ENCODE measurements at places on chromosomes 5 and 9.

GRCh38 chr9:36788534-36788933 is 215.8 kb downstream of the MELK start:
- no peak for DNase-seq

- DNase-seq, result no peak
Measured at GRCh38 chr5:61993295-61993927, 312.6 kb upstream of the KIF2A start.

DNA sequence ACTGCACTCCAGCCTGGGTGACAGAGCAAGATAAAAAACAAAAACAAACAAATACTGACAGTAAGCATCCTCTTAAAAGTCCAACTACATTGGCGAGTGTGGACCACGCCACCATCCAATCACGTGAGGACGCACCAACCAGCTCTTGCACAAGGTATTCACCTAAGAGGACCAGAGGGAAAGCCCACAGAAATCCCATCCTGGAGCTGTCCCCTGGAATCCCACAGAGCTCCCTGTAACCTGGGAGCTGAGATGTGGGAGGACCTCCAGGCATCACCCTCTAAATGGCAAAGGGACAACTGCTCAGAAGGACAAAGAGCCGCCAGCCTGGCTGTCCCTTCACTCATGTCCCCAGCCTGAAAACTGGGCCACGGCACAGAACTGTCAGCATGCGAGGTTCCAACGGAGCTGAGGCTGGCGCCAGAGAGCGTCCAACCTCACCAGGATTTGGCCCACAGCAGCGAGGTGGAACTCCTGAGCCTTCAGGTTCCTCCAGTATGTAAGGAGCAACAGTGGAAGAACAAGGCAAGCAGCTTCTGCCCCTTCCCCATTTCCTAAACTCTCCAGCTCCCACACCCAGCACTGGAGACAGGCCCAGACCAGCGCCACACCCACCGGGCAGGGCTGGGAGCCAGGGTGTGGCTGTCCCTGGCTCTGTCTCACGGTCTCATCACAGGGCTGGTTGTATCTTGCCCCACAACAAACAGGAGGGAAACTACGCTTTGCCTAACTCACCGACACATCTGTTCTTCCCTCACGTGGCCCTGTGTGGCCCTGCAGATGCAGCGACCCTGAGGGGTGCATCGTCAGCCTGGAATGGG is 15.2 kb downstream of the IPPK start:
- peak; percentile 18 for DNase-seq

- DNase-seq, result peak; percentile 29
Measured at GRCh38 chr5:110354311-110354710, 372.2 kb downstream of the TMEM232 start.

DNA sequence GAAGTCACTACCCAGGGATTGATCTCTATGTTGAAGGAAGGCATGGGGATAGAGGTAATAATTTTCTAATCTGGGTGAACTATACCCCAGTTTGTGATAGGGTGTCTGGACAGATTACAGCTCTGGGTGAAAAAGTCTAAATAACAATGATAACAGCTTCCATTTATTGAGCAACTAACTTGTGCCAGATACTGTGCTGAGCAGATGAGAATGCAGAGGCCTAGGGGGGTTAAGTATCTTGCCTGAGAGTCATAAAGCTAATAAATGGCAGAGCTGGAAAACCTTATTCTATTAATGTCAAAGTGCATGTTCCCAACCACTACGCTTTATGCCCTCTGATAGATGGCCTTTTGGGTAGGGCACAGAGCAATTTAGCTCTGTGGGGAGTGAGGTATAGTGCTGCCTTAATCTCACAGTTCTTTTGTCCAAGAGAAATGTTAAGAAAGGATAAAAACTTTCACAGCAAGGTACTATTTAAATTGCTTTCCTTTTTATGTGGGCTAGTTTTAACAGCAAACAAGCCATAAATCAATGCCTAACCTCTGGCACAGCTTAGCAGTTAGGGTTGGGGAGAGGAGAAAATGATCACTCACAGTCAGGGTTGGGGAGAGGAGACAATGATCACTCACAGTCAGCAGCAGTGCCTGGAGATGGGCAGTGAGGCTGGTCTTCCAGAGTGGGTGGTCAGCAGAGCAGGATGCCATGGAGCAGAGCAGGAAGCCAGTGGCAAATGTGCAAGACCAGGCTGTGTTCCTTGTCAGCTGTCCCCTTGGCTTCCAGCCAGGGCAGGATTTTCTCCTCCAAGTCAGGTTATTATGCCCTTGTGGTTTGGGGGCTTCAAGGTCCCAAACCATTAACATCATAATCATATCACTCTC is 187.0 kb downstream of the CARTPT start:
- DNase-seq, result peak; percentile 12
